Right atrium auricular region (tissue), 2 donors: ENCODE measurements at places on chromosomes 1 and 21. TPM values are rescaled to one million over a fixed set of nuclear protein-coding genes. Genes with fewer than 3 reads are reported as not detected.

DNA sequence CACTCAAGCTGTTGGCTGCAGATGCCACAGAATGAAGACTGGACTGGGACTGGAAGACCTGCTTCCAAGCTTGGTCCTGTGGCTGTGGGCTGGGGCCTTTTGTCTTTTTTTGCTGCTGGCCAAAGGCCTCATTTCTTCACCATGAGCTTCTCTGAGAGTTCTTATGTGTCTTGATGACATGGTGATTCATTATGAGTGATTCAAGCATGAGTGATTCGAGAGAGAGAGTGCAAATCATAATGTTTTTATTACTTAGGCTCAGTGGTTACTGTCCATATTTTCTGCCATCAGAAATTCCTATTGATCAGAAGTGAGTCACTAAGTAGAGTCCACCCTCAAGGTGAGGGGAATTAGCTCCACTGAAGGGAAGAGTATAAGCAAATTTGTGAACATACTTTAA lies 94.0 kb downstream of the PCP4 start:
- H3K4me1 ChIP-seq: no peaks in the 10 kb centered on the region
- H3K36me3 ChIP-seq: no peaks in the 10 kb centered on the region
- H3K27ac ChIP-seq: no peak overlapping the region

DNA sequence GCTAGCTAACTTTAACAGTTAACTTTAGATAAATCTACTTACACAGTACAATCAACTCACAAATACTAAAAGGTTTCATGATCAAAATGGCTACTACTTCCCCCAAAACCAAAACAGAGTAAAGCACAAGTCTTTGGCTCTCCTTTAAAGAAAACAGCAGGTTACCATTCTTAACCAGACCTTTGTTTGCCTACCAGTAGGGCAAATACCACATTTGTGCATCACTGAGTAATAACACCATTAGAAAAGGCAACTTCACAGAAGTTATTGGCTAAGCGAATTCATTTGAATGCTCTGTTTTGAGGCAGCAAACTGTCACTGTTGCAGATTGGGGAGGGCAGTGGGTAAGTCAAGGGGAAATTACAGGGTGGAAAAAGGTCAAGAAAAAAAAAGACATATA lies 17.3 kb upstream of the SERPINC1 start:
- no peaks in the 10 kb centered on the region for H3K4me1 ChIP-seq
- H3K27me3 ChIP-seq: no peaks in the 10 kb centered on the region
- DNase-seq: no peak
- H3K27ac ChIP-seq: no peak overlapping the region
- H3K4me3 ChIP-seq: no peak overlapping the region

- no peaks in the 10 kb centered on the region for H3K27me3 ChIP-seq
- no peak overlapping the region for H3K27ac ChIP-seq
- no peaks in the 10 kb centered on the region for H3K36me3 ChIP-seq
- no peaks in the 10 kb centered on the region for H3K4me1 ChIP-seq
- no peak for DNase-seq
Measured at GRCh38 chr1:17447501-17447992, 8.1 kb upstream of the RCC2 start.

- DNase-seq: no peak
- no peaks in the 10 kb centered on the region for H3K27me3 ChIP-seq
- no peaks in the 10 kb centered on the region for H3K4me1 ChIP-seq
Measured at GRCh38 chr1:200771625-200772555, 33.2 kb downstream of the CAMSAP2 start.

DNA sequence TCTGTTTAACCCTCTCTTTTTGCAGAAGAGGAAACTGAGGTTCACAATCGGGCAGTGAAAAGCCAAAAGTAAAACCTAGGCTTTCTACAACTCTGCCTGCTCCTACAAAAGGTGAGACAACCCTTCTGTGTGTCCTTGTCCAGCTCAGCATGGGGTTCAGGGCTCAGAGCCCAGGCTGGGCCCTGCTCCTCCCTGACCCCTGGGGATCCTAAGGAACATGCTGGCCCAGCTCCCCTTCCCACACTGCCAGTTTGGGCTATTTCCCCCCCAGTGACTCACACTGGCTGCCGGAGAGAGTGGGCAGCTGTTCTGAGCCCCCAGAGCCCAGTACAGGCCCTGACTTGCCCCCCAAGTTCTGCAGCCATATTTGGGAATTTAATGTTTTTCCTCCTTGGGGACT lies 8.9 kb downstream of the FAM229A start:
- no peak for DNase-seq
- H3K36me3 ChIP-seq: no peaks in the 10 kb centered on the region

DNA sequence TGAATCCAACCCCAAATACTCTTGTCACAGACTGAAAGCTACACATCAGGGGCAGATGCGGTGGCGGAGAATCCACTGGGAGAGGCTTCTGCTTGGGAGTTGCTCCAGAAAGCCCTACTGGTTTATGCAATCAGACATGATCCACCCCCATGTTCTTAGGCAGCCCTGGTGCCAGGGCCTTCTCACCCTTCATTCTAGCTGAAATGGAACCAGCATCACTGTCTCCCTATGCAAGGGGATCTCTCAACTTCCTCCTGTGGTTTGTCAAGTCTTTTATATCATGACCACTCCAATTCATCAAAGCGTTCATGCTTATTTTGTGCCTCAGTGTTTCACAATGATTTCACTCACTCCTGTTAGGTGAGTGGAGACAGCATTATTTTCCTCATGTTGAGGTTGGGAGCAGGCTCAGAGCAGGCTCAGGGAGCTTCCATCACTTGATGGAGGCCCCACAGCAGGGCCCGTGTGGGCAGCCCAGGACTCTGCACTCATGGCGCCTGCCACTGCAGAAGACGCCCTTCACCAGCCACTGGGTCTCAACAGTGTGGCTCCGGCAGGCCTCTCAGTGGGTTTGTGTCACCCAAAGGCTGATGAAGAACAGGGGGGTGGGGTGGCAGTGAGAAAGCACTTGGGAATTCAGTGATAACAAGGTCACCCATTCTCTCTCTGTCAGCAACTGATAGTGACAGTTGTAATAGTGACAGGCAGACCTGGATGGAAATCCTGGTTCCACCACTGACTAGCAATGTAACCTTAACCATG lies 67.1 kb downstream of the CD58 start:
- no peaks in the 10 kb centered on the region for H3K36me3 ChIP-seq
- no peaks in the 10 kb centered on the region for H3K4me1 ChIP-seq
- no peaks in the 10 kb centered on the region for H3K27me3 ChIP-seq
- peak overlapping the region; percentile 41 for H3K27ac ChIP-seq

DNA sequence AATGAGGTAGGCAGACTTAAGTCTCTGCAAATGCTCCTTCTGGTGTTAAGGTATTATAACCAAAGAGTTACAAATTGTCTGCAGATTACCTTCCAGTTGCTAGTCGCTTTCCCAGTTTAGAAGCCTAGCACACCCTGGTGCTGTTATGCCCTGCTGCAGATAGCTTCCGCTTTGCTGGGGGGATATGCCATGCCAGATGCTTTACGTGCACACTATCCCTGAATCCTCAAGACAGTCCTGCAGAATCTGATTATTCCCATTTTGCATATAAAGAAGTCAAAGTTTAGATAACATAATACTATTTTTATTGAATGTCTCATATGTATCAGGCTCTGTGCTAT lies 166.5 kb downstream of the DHRS3 start:
- no peaks in the 10 kb centered on the region for H3K36me3 ChIP-seq
- H3K4me3 ChIP-seq: no peak overlapping the region
- H3K4me1 ChIP-seq: no peaks in the 10 kb centered on the region
- no peaks in the 10 kb centered on the region for H3K27me3 ChIP-seq

GRCh38 chr1:23756676-23757075 lies 13.4 kb downstream of the ELOA start:
- H3K27me3 ChIP-seq: no peaks in the 10 kb centered on the region
- no peak for DNase-seq
- H3K27ac ChIP-seq: no peak overlapping the region
- H3K4me3 ChIP-seq: no peak overlapping the region
- peaks cover 88% of the 10 kb centered on the region for H3K36me3 ChIP-seq
- H3K4me1 ChIP-seq: peaks cover 40% of the 10 kb centered on the region

DNA sequence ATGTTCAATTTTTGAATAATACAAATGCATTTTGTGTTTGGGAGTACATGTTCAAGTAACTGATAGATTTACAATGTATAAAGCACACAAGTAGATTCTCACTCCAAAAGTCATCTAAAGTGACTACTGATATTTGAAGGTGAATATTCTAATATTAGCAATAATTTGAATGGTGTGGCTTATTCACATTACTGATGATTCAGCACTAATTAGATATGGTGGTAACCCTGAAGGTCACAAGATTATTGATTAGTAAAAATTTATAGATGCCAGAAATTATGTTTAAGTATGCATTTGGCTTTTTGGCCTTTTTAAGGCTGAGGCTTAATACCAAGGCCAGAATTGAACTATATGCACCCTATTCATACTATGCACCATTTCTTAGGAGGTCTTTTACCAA lies 52.4 kb upstream of the TENT5C start:
- H3K27ac ChIP-seq: no peak overlapping the region
- no peaks in the 10 kb centered on the region for H3K36me3 ChIP-seq
- DNase-seq: no peak
- no peaks in the 10 kb centered on the region for H3K27me3 ChIP-seq
- no peaks in the 10 kb centered on the region for H3K4me1 ChIP-seq

GRCh38 chr21:42063191-42063570 lies 7.9 kb upstream of the UMODL1 start:
- no peak overlapping the region for H3K4me3 ChIP-seq
- H3K27ac ChIP-seq: no peak overlapping the region
- H3K27me3 ChIP-seq: no peaks in the 10 kb centered on the region
- H3K4me1 ChIP-seq: peaks cover 4% of the 10 kb centered on the region

DNA sequence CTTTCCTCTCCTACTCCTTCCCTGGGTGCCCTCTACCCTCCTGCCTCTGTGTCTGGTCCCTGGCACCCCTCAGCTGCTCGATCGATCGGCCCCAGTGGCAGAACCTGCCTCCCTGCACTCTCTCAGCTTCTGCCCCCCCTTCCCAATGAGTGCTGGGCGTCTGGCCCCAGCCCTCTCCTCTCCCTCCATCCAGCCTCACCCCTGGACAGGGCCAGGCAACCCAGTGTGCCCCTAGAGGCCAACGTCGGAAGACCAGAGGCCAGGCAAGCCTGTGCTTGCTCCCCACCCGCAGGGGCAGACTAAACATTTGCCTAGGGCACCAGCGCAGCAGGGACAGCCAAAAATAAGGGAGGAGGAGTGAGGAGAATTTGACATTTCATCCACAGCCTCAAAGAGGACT lies 43.5 kb downstream of the LGR6 start:
- no peaks in the 10 kb centered on the region for H3K36me3 ChIP-seq
- H3K27ac ChIP-seq: no peak overlapping the region
- H3K4me3 ChIP-seq: no peak overlapping the region

DNA sequence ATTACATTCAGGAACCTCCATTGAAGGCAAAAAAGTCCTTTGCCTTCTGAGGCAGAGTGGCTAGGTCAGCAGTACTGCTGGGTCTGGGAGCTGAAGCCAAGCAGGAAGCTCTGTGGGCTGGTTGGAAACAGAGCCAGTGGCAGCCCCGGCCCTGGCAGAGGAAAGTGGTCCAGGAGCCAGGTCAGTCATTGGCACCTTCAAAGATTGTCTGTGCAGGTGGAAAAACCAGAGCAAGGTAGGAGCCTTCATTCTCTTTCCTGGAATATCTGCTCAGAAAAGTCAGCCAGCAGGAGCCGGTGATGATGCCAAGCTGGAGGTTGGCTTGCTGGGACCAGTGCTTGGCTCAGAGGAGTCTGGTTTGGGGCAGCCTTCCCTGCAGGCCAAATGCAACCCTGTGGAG lies 12.5 kb upstream of the DISP3 start:
- H3K4me3 ChIP-seq: no peak overlapping the region
- H3K36me3 ChIP-seq: no peaks in the 10 kb centered on the region
- H3K4me1 ChIP-seq: no peaks in the 10 kb centered on the region
- H3K27me3 ChIP-seq: no peaks in the 10 kb centered on the region

GRCh38 chr1:209037064-209037463 lies 546.5 kb upstream of the CAMK1G start:
- no peaks in the 10 kb centered on the region for H3K27me3 ChIP-seq
- H3K27ac ChIP-seq: no peak overlapping the region
- H3K4me1 ChIP-seq: no peaks in the 10 kb centered on the region
- no peak overlapping the region for H3K4me3 ChIP-seq
- DNase-seq: no peak

GRCh38 chr1:172070055-172070454 lies 228.8 kb downstream of the DNM3 start:
- no peak for DNase-seq
- H3K4me1 ChIP-seq: no peaks in the 10 kb centered on the region
- no peak overlapping the region for H3K27ac ChIP-seq
- no peaks in the 10 kb centered on the region for H3K36me3 ChIP-seq
- no peak overlapping the region for H3K4me3 ChIP-seq

GRCh38 chr1:244810221-244810620 lies 25.2 kb upstream of the COX20 start:
- DNase-seq: no peak
- no peaks in the 10 kb centered on the region for H3K27me3 ChIP-seq
- H3K4me1 ChIP-seq: no peaks in the 10 kb centered on the region
- H3K4me3 ChIP-seq: no peak overlapping the region

DNA sequence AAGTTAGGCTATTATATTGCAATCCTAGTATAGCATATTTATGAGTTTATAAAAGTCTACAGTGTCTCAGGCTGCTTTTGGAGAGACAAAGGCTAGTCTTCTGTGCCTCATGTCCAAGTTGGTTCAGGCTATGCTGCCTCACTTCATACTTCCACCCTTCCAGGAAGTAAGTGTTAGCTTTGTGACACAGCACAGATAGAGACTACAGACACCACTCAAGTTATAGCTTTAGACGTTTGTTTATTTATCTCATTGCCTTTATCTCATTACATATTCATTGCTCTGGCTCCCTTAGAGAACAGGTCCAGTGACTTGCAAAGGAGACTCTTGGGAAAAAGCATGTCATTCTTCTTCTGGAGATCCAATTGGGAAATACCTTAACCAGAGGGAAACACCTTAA lies 22.6 kb upstream of the GBP4 start:
- no peaks in the 10 kb centered on the region for H3K27me3 ChIP-seq
- H3K36me3 ChIP-seq: no peaks in the 10 kb centered on the region
- no peak overlapping the region for H3K4me3 ChIP-seq
- DNase-seq: no peak

GRCh38 chr1:206802401-206802800 lies 30.1 kb upstream of the IL10 start:
- no peak for DNase-seq
- H3K36me3 ChIP-seq: no peaks in the 10 kb centered on the region
- H3K4me1 ChIP-seq: no peaks in the 10 kb centered on the region
- no peaks in the 10 kb centered on the region for H3K27me3 ChIP-seq

GRCh38 chr21:39441502-39442475 lies 3.8 kb downstream of the LCA5L start:
- no peaks in the 10 kb centered on the region for H3K27me3 ChIP-seq
- H3K27ac ChIP-seq: no peak overlapping the region
- no peak for DNase-seq
- H3K4me3 ChIP-seq: no peak overlapping the region

The LRRN2 gene
- 8.2 TPM for total RNA-seq

The WNT3A gene
- total RNA-seq: not detected

The KCNJ15 gene
- 0.33 TPM for total RNA-seq

The SH3BGR gene
- total RNA-seq: 75.7 TPM

The LCE6A gene
- total RNA-seq: not detected

The LDLRAD2 gene
- total RNA-seq: not detected
